ENCODE measurements at places on chromosomes 1 and 21. TPM values are rescaled to one million over a fixed set of nuclear protein-coding genes. Genes with fewer than 3 reads are reported as not detected.
A peak's percentile ranks its signal among the peaks of the same experiment; 100 is the strongest.

Gene VHLL
- not detected for total RNA-seq

DNA sequence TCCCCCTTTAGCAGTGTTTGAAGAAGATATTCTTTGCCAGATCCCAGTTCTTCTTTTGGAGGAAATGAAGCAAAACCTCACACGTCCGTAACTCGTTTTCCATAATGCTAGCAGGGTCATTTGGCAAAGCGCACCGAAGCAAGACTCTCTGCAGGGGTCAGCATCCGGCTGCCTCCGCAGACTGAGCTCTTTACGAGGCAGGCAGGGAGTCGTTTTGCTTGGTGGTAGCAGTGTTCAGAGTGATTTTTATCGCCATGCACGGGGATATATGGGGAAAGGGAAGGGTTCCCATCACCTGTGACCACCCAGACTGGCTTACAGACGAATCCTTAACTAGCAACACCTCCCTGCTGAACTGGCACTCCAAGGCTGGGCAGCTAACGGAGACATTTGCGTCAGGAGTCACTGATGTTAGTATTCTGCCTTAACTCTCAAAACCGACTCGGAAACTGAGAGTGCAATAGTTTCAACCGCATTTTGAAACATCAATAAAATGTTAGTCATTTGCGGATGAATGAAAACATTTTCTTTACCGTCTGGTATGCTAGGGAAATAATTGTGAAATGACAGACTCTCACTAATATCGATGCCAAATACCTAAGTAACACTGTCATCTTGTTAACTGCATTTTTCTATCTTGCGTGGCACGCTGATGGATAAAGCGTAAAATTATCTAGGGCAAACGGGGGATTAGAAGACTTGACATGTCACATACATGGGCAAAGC, 2.2 kb upstream of the NEGR1 start:
- peak overlapping the region; percentile 90 for H3K27ac ChIP-seq
- no peak for DNase-seq
- no peaks in the 10 kb centered on the region for H3K27me3 ChIP-seq

DNA sequence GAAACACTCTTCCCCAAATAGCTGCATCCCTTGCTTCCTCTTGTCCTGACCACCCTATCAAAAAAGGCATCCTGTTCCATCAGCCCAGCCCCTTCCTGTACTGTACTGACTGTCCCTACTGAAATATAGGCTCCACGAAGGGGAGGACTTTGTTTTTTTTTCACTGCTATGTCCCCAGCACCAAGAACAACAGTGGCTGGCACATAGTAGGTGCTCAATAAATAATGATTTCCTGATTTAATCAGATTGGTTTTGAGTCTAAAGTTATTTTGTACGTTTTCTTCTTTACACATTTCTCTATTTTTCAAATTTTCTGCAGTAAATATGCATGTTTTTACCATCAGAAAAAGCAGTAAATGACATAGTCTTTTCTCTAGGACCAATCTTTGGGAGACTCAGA, 73.9 kb downstream of the CD58 start:
- DNase-seq = no peak
- peaks cover 54% of the 10 kb centered on the region for H3K4me1 ChIP-seq
- H3K4me3 ChIP-seq = no peak overlapping the region

DNA sequence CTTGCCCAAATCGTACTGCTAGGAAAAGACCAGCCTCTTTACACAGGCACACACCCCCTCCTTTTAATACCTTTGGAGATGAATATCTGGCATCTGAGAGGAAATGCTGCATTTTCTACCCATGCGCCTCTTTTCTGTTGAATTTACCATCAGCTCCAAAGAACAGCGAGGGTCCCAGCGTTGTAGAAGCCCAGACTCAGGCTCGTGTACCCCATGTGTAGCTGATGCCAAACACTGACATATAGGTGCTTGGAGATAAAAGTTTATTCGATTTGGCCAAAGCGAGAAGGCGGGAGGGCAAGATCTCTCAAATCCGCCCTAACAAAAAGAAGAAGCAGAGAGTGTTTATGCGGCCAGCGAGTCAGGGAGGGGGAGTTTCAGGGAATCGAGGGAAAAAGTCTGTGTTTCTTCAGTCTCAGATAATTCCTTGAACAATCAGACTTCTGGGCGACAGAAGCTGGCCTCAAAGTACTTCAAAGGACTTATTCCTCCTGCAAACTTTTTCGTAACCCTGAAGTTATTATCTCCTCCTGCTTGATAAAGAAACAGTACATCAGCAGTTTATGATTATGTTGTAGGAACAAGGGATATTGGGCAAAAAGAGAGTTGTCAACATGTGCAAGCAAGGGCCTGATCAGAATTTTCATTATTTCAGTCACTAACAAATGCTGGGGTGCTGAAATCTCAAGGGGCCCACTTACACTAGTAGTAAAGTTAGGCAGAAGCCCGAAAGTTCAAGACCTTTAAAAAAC, 642 bp upstream of the CREG1 start:
- peak overlapping the region; percentile 94 for H3K4me3 ChIP-seq
- H3K4me1 ChIP-seq = peaks cover 36% of the 10 kb centered on the region
- no peak for DNase-seq
- H3K27ac ChIP-seq = peak overlapping the region; percentile 96
- H3K27me3 ChIP-seq = no peaks in the 10 kb centered on the region
- H3K36me3 ChIP-seq = no peaks in the 10 kb centered on the region

Gene S100A4
- total RNA-seq = 219 TPM

Gene ATP1A2
- total RNA-seq = 4.2 TPM

DNA sequence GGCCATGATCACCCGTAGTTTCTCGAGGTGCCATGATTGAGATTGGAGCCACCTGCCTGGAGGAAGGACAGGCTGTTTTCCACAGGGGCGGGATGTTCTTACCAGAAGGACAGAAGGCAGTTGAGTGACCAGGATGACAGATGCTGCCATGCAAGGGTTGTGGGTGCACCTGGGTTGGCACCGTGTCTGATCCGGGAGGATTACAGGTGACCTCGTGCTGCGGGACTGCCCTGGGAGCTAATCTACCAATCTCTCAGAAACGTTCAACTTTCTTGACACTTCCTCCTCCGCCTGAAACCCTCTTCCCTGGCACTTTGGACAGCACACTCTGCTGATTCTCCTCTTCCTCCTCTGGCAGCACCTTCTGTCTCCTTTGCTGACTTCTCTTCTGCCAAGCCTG, 13.8 kb upstream of the SLC6A9 start:
- H3K27ac ChIP-seq = no peak overlapping the region
- peak; percentile 72 for DNase-seq
- no peaks in the 10 kb centered on the region for H3K27me3 ChIP-seq
- no peak overlapping the region for H3K4me3 ChIP-seq
- H3K4me1 ChIP-seq = peaks cover 7% of the 10 kb centered on the region
- H3K36me3 ChIP-seq = no peaks in the 10 kb centered on the region

Gene LUZP1
- 23.7 TPM for total RNA-seq

Gene RPL22
- 183 TPM for total RNA-seq

GRCh38 chr1:110750562-110750961, 75.8 kb upstream of the KCNA3 start:
- H3K4me1 ChIP-seq = no peaks in the 10 kb centered on the region
- peaks cover 9% of the 10 kb centered on the region for H3K27me3 ChIP-seq
- no peak overlapping the region for H3K4me3 ChIP-seq
- no peak for DNase-seq
- H3K36me3 ChIP-seq = no peaks in the 10 kb centered on the region
- no peak overlapping the region for H3K27ac ChIP-seq

Gene BCAN
- total RNA-seq = 41.2 TPM

Gene LCE3E
- 7.4 TPM for total RNA-seq

Gene CD247
- total RNA-seq = 0.76 TPM

- no peaks in the 10 kb centered on the region for H3K27me3 ChIP-seq
- no peak overlapping the region for H3K27ac ChIP-seq
- no peaks in the 10 kb centered on the region for H3K36me3 ChIP-seq
- DNase-seq = no peak
- H3K4me3 ChIP-seq = no peak overlapping the region
Observed at GRCh38 chr21:35571910-35572309, 488.4 kb downstream of the SETD4 start.

Gene VWA5B1
- total RNA-seq = not detected

- DNase-seq = no peak
- H3K27ac ChIP-seq = no peak overlapping the region
- no peak overlapping the region for H3K4me3 ChIP-seq
- H3K4me1 ChIP-seq = peaks cover 5% of the 10 kb centered on the region
- H3K27me3 ChIP-seq = no peaks in the 10 kb centered on the region
- no peaks in the 10 kb centered on the region for H3K36me3 ChIP-seq
Observed at GRCh38 chr21:29091033-29091432, 17.6 kb upstream of the CCT8 start.

DNA sequence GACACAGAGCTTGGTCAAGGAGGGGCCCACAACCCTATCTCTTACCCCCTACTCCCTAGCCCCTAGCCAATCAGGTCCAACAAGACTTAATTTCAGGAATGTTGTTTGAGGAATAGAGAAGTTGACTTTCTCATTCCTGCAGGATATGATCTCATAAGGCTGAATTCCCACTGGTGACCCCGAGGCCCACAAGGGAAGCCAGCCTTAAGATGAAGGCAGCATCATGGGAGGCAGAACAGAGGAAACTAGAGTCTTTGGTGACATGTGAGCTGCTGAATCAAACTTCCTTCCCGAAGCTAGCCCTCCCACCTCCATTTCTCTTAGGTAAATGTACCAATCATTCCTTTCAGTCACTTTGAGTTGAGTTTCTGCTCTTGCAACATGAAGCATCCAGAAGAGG, 9.1 kb upstream of the PDIK1L start:
- no peaks in the 10 kb centered on the region for H3K27me3 ChIP-seq
- H3K4me3 ChIP-seq = no peak overlapping the region
- no peaks in the 10 kb centered on the region for H3K36me3 ChIP-seq
- H3K27ac ChIP-seq = no peak overlapping the region

Gene CFAP74
- not detected for total RNA-seq

DNA sequence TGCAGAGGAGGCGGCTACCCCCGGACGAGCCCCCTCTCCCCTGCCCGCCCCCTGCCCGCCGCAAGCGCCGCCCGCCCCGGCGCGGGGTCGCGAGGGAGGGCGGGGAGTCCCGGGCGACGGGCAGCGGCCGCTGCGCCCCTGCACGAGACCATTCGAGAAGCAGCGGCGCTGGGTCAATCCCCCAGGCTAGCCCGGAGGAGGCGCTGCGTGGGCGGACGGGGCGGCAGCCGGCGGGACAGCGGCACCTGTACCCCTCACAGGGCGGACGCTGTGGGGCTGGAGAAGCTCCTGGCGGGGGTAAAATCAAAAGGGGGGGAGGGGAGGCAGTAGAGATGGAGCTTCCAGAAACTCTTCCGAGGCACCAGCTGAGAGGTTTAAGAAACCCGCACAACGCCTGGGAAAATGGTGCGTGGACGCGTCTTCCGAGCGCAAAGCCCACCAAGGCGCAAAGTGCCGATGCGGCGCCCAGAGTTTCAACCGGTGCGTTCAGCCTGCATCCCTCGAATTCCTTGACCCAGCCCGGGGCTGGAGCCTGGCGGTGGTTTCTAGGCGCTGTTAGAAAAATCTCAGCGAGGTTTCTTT, at the start of gene PLPPR5:
PLPPR5 (minus strand) TSS at position 1 of the 582 bp plus-strand sequence. CDS start 190 bp downstream, outside the sequence.
- H3K4me1 ChIP-seq = peaks cover 20% of the 10 kb centered on the region
- peaks cover 47% of the 10 kb centered on the region for H3K27me3 ChIP-seq
- peak within 1 kb of the TSS; percentile 56 for H3K4me3 ChIP-seq

Gene FAM163A
- 0.29 TPM for total RNA-seq

GRCh38 chr1:228825041-228825440, 89.8 kb downstream of the RHOU start:
- H3K27ac ChIP-seq = no peak overlapping the region
- DNase-seq = no peak
- H3K27me3 ChIP-seq = no peaks in the 10 kb centered on the region
- H3K4me3 ChIP-seq = no peak overlapping the region

- H3K36me3 ChIP-seq = no peaks in the 10 kb centered on the region
- H3K4me1 ChIP-seq = peaks cover 19% of the 10 kb centered on the region
- DNase-seq = peak; percentile 98
Observed at GRCh38 chr21:33479679-33480480, at the start of gene TMEM50B. Gene TMEM50B, minus strand, starts transcription at chr21:33479974. Its CDS starts 11,089 bp downstream, at chr21:33468885.

Gene PRELP
- total RNA-seq = 6.4 TPM

GRCh38 chr1:1460540-1461130, 10.9 kb upstream of the ATAD3B start:
- H3K4me1 ChIP-seq = no peaks in the 10 kb centered on the region
- H3K4me3 ChIP-seq = no peak overlapping the region
- H3K27me3 ChIP-seq = peaks cover 8% of the 10 kb centered on the region
- DNase-seq = no peak
- H3K36me3 ChIP-seq = no peaks in the 10 kb centered on the region

Gene PHGDH
- 92.1 TPM for total RNA-seq

DNA sequence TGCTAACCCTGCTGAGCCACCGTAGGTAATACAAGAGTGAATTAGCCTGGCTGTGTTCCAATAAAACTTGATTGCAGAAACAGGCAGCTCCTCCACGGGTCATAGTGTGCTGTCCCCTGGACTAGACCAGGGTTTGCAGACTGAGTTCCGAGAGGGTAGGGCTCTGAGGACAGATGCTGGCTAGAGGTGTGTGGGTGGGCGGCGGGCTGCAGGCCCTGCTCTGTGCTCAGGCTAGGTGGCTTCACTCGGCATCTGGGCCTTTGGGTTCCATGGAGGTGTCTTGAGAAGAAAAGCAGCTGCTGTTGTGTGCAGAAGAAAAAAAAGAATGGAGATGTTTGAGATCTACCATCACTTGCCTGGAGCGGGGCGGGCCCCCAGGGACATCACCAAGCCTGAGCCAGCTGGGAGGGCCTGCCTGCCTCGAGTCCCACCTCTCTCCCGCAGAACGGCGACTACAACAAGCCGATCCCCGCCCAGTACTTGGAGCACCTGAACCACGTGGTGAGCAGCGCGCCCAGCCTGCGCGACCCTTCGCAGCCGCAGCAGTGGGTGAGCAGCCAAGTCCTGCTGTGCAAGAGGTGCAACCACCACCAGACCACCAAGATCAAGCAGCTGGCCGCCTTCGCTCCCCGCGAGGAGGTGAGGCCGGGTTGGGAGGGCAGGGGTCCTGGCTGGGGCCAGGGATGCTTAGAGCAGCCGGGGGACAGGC, 7.9 kb downstream of the TMEM201 start:
- H3K27me3 ChIP-seq = no peaks in the 10 kb centered on the region
- no peak overlapping the region for H3K4me3 ChIP-seq
- H3K27ac ChIP-seq = no peak overlapping the region
- H3K36me3 ChIP-seq = peaks cover 49% of the 10 kb centered on the region
- peak; percentile 74 for DNase-seq
- peaks cover 27% of the 10 kb centered on the region for H3K4me1 ChIP-seq

Gene CSF3R
- total RNA-seq = 0.60 TPM

DNA sequence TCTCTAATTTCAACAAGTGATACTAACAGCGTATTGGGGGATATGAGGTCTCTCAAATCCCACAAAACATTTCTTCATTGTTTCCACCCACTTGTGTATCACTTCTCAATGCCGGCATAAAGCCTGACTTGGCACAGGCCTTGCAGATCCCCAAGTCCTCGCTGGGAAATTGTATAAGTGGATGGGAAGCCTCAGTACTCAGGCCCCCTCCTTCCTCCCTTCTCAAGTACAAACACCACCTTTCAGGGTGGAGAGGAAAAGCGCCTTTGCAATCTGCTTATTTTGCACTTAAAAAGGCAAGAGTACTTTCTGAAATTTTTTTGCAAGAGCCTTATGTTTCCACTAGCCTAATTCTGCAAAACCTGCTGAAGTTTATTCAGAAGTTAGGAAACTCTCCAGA, 25.8 kb upstream of the KLHDC8A start:
- H3K4me3 ChIP-seq = no peak overlapping the region
- DNase-seq = no peak
- H3K4me1 ChIP-seq = no peaks in the 10 kb centered on the region
- H3K27me3 ChIP-seq = peaks cover 12% of the 10 kb centered on the region
- H3K27ac ChIP-seq = no peak overlapping the region
